ENCODE measurements at places on chromosomes 11 and 22.

DNA sequence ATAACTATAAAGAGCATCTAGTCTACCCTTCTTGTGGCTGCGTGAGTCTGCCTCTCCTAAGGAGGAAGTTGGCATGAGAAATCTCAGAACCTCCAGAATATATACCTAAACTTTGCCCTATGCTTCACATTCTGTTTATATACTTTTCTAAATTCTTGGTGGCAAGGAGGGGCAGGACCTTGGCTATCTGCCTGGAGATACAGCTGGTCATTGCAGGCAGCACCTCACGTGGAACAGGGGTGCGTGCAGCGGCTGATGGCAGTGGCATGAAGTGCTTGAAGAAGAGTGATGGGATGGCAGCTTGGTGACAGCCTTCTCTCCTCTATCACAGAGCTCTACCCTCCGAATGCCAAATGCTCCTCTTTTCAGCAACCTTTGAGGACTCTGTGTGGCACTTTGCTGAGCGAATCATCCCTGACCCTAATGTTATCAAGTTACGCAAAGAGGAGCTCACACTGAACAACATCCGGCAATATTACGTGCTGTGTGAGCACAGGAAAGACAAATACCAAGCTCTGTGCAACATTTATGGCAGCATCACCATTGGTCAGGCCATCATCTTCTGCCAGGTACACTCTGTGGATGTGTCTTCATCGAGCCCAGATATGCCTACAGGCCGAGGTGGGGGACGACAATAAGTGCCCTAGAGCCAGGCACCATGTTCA, 12.5 kb downstream of the DDX25 start:
- DNase-seq: no peak

- no peak for DNase-seq
Observed at GRCh38 chr11:61874853-61875252, 16.5 kb downstream of the FADS3 start.

- no peak for DNase-seq
Observed at GRCh38 chr11:117328375-117329010, 839 bp downstream of the CEP164 start.

DNA sequence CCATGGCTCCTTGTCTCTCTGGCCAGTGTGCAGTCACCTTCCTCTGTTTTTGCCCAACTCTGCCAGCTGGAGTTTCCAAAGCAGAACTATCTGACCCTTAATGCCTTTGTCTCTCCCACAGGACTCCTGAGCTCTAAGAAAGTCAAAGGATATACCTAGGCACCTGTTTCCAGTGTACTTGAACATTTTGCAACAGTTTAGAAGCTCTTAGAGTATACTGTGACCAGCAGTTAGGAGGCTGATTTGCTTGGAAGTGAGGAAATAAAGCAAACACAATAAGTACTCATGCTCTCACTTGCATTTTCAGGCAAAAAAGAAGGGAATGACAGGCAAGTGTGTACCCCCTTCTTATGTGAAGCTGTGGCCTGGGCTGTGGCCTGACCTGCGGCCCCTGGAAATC, 204.3 kb upstream of the PLET1 start:
- no peak for DNase-seq

DNA sequence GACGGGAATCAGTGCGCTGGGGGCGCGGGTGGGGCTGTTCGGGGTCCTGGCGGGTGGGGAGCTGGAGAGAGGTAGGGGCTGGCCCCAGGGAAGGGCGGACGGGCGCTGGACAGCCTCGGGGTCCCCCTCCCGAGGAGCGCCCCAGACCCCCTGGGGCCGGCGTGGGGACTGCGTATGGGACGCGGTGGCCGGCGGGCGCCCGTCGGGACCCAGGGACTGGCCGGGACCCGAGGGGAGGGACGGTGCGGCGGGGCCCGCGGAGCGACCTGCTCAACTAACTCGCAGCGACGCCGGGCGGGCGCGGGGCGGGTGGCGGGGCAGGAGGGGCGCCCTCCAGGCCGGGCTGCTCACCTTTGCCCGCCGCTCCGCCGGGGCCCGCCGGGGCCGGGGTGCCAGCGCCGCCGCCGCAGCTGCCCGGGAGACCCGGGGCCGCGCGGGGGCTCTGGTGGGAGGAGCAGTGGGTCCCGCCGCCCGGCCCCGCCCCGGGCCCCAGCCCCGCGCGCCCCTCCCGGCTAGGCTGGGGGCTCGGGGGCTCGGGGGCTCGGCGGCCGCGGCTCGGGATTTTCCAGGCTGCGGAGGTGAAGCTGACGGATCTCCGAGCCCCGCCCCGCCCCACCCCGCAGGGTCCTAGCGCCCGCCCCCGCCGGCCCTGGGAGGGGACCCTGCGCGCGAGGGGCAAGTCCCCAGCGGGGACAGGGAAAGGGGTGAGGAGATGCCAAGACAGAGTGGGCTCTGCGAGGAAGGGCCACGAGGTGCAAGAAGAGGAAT, 12.3 kb downstream of the STARD10 start:
- no peak for DNase-seq

DNA sequence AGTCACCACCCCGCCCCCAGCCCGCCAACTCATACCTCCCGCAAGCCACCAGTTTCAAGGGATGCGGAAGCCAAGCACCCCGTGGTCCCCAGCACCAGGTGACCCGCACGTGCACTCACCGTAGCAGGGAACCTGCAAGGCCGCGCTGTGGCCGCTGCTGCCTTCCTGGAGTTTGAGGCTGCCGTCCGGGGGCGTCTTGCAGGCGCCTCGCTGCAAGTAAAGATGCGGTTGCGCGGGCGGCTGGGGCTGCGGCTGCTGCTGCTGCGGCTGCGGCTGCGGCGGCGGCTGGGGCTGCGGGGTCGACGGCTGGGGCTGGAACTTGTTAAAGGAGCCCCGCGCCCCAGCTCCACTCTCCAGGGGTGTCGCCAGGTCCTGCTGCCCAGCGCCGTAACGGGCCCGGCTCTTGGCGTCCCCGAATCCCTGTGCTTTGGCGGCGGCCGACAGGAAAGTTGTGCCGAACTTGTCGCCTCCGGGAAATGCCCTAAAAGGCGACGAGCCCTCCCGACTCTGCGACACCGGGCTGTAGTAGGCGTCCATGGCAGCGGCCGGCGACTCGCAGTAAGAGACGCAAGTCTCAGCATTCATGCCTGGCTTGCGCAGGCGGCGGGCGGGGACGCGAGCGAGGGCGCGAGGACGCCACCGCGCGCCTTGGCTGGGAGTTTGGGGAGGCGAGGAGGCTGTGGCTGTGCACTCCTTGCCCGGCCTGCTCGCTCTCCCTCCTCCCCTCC, at the start of gene ALX4:
ALX4 (minus strand) TSS at position 662 of the 728 bp plus-strand sequence; CDS start at position 585, 77 bp downstream.
- no peak for DNase-seq

- DNase-seq: no peak
Observed at GRCh38 chr11:80650966-80651365, 1210.1 kb upstream of the TENM4 start.

GRCh38 chr11:10693509-10694081, at the start of gene IRAG1:
TSS of gene IRAG1 (minus strand) at chr11:10693755. CDS start at chr11:10693602, 153 bp downstream.
- no peak for DNase-seq

DNA sequence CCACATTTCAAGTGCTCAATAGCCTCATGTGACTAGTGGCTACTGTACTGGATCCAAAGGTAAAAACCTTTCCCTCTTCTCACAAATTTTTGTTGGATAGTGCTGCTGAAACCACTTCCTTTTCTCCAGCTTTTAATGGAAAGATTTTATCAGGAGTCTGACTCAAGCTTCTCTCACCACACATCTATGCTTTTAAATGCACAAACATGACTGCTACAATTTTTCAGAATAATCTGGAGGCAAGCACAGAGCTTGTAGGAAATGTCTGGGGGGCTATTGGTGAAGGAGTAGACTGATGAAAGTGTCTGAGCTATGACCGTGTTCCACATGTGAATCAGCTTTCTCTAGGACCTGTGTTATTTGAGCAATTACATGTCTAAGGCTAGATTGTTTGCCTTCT, 101.1 kb upstream of the FAT3 start:
- DNase-seq: no peak

GRCh38 chr22:34877506-34877905, 188.5 kb upstream of the ISX start:
- DNase-seq: no peak

GRCh38 chr11:15622231-15622890, 507.6 kb downstream of the INSC start:
- no peak for DNase-seq

DNA sequence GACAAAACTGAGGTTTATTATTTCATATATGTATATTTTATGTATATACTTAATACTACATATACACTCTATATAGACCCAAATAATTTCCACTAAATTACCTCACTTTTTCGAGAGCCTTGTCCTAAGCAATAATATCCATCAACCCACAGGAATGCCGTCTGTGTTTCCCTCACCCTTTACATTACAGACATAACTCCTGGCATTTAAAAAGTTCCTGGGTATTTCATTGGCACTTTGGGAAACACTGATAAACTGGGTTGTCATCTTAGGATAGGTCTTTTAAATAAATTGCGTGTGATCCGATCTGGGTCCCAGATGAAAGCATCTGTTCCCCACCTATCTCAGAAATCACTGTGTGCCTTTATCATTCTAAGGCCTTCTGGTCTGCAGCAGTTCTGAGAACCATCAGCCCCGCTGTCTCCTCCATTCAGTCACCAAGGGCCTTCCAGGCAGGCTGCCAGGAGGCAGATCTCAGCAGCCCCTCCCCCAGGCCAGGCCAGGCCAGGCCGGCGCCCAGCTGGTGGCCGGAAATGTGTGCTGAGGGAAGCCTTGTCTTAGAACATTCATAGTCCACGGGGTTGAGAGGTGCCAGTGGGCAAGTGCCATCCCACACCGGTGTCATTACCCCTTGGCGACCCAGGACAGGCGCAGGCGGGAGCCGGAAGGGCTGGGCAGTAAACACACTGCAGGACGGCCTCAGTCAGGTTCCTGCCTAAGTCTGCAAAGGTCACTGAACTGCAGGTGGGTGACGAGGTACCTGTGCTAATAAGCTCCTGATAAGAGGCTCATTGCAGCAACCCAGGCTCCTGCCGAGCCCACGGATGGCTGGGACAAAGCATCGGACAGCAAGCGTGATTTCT, 3.3 kb downstream of the FGF19 start:
- DNase-seq: no peak

DNA sequence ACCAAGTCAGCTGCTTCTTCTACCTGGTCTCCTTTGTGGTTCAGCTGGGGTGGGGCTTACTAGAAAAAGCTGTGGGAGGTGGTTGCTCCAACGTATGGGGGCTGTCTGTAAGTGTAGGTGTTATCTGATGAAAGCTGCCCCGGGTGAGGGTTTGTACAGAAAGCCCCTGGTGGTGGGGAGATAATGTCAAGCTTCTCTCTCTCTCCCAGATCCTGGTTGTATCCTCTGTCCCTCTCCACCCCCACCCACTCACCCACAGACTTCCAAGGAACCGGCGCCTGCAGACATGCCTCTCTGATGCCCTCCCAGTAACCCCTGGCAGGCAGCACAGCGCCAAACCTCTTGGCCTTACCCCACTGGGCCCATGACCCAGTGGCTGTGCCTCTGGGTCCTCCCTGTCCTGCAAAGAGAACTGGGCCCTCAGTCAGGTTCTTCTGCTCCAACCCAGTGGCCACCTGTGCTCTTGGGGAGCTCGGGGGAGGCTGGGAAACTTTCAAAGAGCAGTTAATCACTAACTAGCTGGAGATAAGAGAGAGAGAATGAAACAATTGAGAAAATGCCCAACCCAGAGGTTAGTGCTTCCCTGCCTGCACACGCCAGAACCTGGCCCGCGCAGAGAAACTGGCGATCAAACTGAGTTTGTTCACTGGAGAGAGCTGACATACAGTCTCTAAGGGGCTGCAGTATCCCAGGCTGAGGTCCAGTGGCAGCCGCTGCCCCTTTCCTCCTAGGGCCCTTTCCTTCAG, 20.4 kb upstream of the EHF start:
- DNase-seq: no peak

DNA sequence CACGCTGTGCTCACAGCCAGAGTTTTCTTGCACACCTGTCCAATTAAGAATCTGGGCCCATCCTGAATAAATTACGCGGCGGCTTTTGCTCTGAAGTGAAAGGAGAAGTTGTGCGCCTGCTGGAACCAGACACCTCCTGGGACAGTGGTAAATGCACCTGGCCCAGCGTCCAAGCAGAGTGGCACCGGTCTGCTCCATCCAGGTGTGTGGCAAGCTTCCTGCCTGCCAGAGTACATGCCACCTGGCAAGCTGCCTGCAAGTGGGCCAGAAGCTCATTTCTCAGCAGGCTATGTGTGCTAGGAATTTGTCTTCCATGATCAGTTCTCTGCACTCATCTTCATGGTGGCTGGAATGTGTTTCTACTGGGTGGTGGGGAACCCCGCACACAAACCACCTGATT, 660.6 kb downstream of the ETS1 start:
- DNase-seq: no peak

DNA sequence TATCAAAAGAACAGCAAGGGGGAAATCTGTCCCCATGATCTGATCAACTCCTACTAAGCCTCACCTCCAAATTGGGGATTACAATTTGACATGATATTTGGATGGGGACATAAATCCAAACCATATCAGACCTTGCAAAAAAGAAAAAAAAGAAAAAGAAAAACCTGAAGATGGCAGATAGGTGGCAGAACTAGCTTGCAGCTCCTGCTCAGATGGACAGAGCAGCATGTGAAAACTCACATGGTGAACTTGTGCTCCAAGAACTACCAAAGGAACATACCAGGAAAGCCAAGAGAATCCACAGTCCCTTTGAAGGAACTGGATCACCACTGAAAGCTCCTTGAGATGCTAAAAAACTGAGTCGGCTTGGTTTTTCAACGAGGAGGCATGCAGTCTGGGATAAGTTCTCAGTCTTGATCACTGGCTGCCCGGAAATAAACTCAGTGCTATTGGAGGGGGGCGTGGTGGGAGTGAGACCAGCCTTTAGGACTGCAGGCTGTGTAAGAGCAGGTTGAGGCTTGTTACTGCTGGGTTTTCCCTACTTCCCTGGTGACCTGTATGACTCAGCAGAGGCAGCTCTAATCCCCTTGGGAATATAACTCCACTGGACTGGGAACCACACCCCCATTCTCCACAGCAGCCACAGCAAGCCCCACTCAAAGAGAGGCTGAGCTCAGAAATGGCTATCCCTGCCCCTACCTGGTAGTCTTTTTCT, 358.3 kb upstream of the ARHGAP42 start:
- no peak for DNase-seq

DNA sequence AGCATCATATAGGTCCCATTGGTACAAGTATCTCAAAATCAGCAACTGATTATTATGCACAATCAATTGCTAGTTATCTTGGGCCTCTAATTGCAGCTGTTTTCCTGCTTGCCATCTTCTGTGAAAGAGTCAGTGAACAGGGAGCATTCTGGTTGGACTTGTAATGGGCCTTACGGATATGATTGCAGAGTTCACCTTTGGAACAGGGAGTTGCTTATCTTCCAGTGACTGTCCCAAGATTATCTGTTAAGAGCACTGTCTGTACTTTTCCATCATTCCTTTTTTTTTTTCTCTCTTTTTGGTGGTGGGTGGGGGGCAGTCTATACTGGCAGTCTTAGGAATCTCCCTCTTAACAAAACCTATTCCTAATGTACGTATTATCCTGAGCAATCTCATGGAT, 17.8 kb downstream of the OR8G5 start:
- no peak for DNase-seq
